ENCODE measurements at places on chromosomes 6 and 20.

DNA sequence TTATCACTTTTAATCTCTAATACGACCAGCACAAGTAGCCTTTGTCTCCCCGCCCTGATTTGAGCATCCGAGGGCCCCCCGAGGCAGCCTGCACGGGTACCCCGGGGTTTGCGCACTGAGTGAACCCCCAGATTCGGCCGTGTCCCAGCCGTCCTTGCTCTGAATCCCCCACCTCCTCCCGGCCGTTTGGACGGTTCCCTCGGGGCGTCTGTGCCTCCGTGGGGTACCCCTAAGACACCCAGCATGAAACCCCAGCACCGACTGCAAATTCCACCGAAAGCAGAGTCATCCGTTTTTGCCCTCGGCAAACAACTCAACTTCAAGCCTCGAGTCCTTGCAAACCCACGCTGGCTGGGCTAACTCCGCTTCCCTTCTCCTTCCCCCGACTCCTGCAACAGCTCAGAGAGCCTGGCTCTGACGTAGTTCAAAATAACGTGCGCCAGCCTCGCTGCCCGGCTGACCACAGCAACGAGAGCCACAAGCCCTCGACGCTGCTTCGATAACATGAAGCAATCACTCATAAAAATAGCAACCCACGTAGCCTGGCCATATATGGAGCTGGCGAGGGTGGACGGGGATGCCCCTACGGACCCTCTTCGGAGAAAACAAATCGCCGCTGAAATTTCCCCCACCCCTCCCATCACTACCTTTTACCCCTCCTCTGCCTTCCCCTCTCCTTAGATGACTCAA lies 764 bp upstream of the SNAP25 start:
- DNase-seq: peak; percentile 47

GRCh38 chr6:150721418-150722266 lies 122.0 kb downstream of the PLEKHG1 start:
- DNase-seq: no peak

- DNase-seq: no peak
Measured at GRCh38 chr20:19765913-19766312, 7.9 kb downstream of the RIN2 start.

- peak; percentile 84 for DNase-seq
Measured at GRCh38 chr6:166313255-166314070, 5.3 kb upstream of the PRR18 start.

GRCh38 chr20:10190456-10190855 lies 28.2 kb upstream of the SNAP25 start:
- DNase-seq: no peak

- no peak for DNase-seq
Measured at GRCh38 chr20:37737826-37738420, 44.1 kb downstream of the CTNNBL1 start.

DNA sequence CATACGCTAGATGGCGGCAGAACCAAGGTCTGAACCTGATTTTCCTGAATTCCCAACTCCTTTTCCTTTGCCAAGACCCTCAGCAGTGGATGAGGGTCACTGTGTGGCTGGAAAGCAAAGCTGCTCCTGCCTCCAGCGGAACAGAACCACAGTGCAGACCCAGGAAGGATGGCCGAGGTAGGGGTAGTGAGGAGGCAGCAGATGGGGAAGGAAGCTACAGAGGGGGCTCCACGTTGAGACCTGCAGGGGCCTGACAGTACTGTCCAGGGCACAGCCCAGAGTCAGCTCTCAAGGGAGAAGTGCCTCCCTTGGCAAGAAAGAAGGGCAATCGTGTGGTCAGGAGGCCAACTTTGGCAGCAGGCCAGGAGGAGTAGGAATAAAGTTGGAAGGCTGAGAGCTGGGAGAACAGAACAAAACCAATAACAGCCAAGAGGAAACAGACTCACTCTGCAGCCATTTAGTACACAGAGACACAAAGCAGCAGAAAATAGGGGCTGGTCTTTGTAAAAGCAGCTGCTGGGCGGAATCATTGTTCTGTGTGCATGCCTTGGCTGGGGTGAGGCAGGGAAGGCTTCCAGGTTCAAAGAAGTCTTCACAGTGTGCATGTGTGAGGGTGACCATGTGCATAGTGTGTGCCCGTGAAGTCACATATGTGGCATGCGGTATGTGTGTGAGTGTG lies 3.1 kb downstream of the GABRR2 start:
- DNase-seq: no peak

DNA sequence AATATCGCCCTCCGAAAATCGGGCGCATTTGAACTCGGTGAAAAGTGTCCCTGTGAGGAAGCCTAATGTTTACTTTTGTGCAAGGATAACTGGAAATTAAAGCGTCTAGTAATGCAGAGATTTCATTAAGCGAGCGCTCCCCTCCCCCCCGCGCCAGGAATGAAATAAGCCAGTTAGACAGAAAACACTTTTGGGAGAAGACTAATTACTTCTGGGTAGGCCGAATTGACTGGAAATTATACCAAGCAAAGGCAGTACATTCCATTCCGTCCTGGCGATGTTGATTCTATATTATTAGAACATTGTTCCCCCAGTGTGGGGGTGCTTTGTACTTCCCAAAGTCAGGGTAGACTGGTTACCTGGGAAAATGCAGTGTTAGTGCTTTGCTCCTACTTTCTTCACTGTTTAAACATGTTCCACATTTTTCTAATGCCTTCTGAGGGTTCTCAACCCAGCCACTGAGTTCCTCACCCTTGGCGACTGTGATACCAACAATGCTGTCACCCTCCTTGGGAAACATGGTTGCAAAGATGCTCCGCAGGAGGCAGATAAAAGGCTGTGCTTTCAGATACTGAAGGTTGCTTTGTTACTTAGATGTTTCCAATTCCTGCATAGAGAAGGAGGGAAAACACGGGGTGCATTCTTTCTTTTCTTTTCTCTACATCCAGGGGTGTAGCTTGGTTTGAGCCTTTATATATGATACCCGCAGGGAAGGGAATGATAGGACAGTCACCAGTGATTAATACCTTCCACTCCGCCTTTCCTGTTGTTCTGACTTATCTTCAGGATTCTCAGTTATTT lies 2.6 kb downstream of the GJA1 start:
- DNase-seq: no peak

GRCh38 chr20:17617212-17617867 lies 47.5 kb downstream of the DSTN start:
- peak; percentile 76 for DNase-seq

DNA sequence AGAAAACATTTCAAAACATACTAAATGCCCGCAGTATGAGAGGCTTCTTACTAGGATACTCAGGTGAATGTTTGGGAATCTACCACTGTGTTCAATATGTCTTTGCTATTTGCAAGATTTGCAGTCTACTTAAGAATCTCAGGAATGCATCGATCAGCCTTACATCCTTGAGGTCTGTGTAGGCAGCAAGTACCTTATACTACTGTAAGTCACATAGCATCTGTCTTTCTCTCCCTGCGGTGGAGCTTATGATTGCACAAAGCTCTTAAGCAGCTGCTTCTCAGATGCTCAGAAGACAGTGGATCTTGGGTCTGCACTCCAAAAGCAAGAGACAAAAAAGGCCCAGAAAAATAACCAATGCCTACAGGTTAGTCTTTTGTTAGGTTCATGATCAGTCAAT lies 21.4 kb downstream of the PCSK2 start:
- no peak for DNase-seq

DNA sequence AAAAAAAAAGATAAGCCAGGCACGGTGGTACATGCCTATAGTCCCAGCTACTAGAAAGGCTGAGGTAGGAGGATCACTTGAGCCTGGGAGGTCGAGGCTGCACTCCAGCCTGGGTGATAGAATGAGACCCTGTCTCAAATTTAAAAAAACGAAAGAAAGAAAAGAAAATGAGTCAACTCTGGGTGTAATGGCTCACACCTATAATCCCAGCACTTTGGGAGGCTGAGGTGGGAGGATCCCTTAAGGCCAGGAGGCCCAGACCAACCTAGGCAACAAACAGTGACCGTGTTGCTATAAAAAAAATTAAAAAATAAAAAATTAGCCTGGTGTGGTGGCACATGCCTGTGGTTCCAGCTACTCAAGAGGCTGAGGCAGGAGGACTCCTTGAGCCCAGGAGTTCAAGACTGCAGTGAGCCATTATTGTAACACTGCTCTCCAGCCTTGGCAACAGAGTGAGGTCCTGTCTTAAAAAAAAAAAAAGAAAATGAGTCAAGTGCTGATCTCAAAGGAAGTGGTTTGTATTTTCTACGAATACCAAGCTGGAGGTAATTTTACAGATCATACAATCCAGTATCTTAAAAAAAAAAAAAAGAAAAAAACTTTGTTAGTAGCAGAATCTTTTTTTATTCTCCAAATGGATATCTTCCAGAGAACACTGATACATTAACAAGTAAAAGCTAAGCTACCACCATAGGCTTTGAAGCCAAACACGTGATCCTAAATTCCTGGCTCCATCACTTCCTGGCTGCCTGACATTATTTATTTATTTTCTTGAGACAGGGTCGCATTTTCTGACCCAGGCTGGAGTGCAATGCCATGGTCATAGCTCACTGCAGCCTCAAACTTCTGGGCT lies 5.7 kb downstream of the COMMD7 start:
- DNase-seq: no peak

DNA sequence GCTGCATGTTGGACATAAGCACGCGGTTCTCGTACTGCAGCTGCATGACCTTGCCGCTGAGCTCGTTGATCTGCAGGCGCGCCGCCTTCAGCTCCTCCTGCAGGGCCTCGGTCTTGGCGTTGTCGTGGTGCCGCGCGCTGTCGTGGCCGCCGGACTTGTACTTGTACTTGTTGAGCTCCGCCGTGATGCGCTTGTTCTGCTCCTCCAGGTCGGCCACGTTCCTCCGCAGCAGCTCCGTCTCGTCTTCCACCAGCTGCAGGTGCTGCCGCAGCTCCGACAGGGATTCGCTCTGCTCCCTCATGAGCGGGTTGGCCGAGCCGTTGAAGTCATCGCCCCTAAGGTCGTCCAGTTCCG lies 16.6 kb upstream of the KIAA0408 start:
- DNase-seq: no peak

DNA sequence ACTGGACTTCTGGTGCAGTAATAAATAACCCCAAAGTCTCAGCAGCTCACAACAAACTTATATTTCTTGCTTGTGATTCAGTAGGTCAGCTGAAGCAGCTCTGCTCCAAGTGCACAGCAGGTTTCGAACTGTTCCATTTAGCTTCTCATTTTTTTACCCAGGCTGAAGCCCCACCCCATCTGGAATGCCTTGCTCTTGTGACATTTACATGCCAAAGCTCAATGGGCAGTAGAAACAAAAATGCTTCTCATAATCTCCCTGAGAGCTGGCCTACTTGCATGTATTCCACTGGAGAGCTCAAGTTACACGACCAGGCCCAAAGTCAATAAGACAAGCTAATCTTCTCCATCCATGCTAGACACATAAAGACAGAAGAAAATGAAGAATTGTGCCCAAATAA lies 165.2 kb downstream of the HAO1 start:
- no peak for DNase-seq

DNA sequence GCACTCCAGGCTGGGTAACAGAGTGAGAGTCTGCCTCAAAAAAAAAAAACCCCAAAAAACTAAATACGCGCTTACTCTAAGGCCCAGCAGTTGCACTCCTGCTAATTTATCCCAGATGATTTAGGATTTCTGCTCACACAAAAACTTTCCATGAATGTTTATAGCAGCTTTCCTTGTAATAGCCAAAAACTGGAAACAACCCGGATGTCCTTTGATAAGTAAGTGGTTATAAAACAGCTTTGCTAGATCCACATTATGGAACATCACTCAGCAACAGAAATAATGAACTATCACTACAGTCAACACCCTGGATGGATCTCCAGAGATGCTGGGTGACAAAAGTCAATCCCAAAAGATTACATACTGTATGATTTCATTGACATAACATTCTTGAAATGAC lies 220.4 kb upstream of the JARID2 start:
- no peak for DNase-seq

DNA sequence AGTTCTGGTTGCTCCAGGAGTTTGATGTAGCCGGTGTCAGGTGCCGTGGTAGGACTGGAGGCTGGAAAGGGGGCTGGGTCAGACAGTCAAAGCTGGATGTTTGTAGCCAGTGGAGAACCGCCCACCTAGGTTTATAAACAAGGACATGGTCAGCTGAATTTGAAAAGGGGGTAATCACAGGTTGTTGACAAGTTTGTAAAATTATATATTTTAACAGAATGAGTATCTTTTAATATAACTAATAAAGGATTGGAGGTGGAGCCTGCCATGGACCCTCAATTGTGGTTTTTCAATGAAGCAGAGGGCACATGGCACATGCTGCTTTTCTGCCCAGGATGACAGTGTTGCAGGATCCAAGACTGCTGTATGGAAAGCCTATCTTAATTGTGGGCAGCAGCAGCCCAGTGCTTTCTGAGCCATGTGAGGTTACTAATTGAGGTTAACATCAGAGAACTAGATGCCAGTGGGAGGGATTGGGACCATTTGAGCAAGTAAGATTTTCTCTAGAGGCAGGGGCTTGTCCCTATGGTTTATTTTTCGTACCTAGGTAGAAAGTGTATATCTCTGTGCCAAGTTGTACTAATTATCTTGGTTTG lies 9.7 kb downstream of the HECA start:
- DNase-seq: no peak

DNA sequence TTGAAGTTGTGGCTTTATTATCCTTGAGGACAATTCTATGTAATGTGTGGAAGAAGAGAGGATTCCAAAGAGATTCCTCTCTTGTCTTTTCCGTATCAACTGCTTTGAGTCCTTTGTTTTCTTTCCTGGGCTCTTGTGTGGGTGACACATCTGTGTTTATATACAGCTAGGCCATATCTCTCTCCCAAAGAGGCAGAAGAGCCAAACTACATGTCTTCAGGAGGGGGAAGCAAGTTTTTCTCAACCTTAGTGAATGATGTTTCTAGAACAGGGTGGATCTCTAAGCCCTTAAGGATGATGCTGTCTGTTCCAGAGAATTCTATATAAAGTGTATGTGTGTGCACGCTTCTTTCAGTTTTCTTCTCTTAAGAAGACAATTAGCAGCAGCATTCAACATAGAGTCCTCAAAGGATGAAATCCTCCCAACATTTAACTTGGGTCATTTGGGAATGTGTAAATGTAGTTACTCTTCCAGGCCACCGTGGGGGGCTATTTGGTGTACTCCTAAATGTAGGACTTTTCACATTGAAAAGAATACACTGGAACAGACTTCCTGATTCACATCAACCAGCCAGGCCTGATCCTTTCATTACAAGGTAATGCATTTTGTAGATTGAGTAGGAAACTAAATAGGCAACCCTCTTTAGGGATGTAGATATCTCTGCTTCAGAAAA lies 92.8 kb upstream of the EEF1E1 start:
- no peak for DNase-seq

Measured in D341Med (cell line).